ENCODE measurements at places on chromosomes 2 and 18. TPM values are rescaled to one million over a fixed set of nuclear protein-coding genes. Genes with fewer than 3 reads are reported as not detected.

Gene PRSS56
- total RNA-seq: not detected

Gene NEB
- 1.5 TPM for total RNA-seq

Gene LRP1B
- total RNA-seq: not detected

Gene PLCL1
- total RNA-seq: 5.0 TPM

Gene GATA6
- 18.1 TPM for total RNA-seq
